Kidney (tissue), 22 donors: ENCODE measurements at places on chromosomes 5 and 9.

- no peak for DNase-seq
Observed at GRCh38 chr9:21624675-21625644, 142.8 kb upstream of the IFNE start.

- DNase-seq = no peak
Observed at GRCh38 chr5:82422751-82423181, 144.6 kb upstream of the RPS23 start.

- DNase-seq = no peak
Observed at GRCh38 chr5:61779743-61780142, 447.7 kb downstream of the ZSWIM6 start.

- no peak for DNase-seq
Observed at GRCh38 chr9:649128-650074, 192.1 kb upstream of the DMRT1 start.

DNA sequence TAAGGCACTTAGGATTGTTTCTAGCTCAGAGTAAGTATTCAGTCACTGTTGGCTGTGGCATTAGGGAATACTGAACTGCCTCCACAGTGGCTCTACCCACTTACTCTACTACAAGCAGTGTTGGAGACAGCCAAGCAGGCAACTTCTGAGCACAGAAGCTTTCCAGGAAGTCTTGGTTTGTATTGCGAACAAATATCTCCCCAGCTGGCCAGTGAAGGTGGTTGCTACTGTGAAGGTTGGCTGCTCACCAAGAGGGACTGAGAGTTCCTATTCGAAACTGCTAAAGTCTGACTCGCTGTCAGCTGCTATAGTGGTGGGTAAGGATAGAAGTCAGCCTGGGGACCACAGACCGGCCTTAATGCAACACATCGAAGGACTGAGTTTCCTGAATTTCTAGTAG is 319.1 kb downstream of the KIF4B start:
- DNase-seq = no peak
